AML-193 (cell line): ENCODE measurements at places on chromosomes 6 and 20.

DNA sequence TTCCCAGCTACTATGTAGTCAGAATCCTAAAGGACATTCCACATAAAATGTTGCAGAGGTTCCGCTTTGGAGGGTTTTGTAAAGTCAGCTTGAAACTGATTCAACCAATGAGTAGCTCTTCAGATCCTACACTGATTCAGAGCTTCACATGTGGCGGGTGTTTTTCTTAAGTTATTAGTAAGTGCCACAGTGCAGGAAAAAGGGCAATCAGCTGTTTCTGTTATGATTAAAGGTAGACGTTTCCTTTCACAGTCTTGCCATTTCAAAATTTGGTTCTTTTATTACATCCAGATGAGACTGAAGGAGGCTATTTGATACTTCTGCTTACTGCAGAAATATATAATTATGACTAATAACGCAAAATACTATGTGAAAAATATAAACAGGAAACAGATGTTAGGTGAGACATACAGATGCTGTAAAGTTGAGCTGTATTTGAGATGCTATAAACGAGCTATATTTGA is 443.9 kb downstream of the CDKAL1 start:
- no peak for DNase-seq

DNA sequence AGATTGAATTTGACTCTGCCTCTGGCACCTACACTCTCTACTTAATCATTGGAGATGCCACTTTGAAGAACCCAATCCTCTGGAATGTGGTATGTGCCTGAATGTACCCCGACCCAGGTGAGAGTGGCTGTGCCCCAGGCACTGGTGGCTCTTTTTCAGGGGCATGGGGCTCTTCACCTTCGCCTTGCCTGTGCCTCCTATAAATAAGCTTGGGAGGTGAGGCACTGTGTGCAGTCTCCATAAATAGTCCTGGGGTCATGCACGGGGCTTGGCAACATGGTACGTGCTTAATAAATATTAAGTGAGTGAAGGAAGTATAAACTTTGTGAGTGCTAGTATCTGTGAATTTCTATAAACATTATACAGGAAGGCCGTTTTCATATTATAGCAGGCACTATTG is 33.0 kb downstream of the GHRH start:
- no peak for DNase-seq

DNA sequence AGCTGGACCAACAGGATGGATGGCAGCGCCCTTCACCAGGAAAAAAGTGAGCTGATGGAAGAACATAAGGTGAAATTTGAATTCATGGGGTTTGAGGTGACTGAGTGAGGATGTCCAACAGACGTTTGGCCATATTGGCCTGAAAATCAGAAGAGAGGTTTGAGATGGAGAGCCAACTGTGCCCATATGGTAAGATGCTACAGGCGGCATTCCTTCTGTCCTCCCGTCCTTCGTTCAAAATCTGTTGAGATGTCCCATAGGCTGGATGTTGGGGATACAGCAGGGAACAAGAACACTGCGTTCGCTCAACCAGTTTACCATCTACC is 468 bp upstream of the CMTR1 start:
- DNase-seq: no peak

GRCh38 chr20:61041481-61041880 is 210.6 kb upstream of the CDH4 start:
- DNase-seq: no peak

- DNase-seq: no peak
Measured at GRCh38 chr20:22531056-22531615, 53.2 kb downstream of the FOXA2 start.

- DNase-seq: no peak
Measured at GRCh38 chr6:22880686-22881433, 311.5 kb downstream of the HDGFL1 start.
